ENCODE measurements at places on chromosomes 2 and 18.

- DNase-seq: no peak
- H3K27me3 ChIP-seq: no peaks in the 10 kb centered on the region
- H3K36me3 ChIP-seq: no peaks in the 10 kb centered on the region
- no peak overlapping the region for H3K27ac ChIP-seq
- H3K4me3 ChIP-seq: no peak overlapping the region
- H3K4me1 ChIP-seq: no peaks in the 10 kb centered on the region
These were observed 112.4 kb upstream of the DDX18 start for GRCh38 chr2:117702098-117702497.

DNA sequence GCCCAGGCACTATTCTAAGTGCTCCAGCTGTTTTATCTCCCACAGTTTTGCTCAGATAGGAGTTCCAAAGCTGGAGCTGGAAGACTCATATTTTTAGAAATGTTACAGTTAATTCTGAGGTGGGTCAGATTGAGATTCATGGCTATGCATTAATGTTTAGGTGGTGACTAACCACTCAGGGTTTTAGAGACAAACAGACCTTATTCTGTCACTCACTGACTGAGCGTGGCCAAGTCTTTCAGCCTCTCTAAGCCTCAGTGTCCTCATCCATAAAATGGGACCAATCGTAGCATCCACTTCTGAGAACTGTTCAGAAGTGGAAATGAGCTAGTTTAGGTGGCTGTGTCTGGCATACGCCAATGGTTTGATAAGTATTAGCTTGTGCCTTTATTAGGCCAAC is 4.3 kb upstream of the CASP8 start:
- no peak for DNase-seq
- H3K4me1 ChIP-seq: peaks cover 73% of the 10 kb centered on the region

- no peak overlapping the region for H3K4me3 ChIP-seq
- peaks cover 26% of the 10 kb centered on the region for H3K4me1 ChIP-seq
- H3K27me3 ChIP-seq: peaks cover 14% of the 10 kb centered on the region
- no peak overlapping the region for H3K27ac ChIP-seq
These were observed 21.1 kb downstream of the TBC1D8 start for GRCh38 chr2:101130081-101130480.

DNA sequence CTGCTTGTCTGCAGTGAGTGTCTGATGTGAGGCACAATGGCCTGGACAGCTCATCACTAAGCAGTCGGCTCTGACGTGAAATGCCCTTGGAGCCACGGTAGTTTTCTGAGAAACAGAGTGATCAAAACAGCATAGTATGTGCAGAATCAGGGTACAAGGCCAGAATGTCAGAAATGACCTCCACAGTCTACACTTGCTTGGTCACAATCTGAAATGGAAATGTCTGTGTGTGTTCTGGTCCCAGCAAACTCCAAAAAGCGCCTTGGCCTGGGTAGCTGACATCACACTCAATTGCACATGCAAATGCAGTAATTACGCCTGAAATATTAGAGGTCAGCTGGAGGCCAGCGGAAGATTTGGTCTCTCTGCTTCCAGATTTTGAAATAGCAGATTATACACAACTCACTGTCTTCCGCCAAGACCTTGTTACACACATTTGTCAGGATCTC is 95.4 kb downstream of the CTAGE1 start:
- no peaks in the 10 kb centered on the region for H3K36me3 ChIP-seq
- H3K4me1 ChIP-seq: no peaks in the 10 kb centered on the region
- no peak overlapping the region for H3K27ac ChIP-seq
- no peaks in the 10 kb centered on the region for H3K27me3 ChIP-seq

DNA sequence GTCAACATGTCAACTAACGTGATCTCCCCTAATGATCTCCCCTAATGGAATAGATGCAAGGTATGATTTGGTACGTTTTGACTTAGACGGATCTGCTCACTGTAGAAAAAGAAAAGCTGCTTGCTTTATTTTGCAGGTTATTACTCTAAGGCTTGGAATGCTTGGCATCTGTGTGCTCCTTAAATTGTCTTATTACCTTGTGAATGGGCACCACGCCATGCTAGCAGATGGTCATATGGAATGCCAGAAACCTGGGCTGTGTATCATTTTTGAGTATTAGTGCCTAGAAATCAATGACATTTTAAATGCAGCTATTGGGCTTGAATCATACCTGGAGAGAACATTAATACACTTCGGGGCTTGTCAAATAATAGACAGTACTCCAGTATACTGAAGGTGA is 16.5 kb upstream of the FIGN start:
- no peaks in the 10 kb centered on the region for H3K36me3 ChIP-seq
- no peak overlapping the region for H3K27ac ChIP-seq

DNA sequence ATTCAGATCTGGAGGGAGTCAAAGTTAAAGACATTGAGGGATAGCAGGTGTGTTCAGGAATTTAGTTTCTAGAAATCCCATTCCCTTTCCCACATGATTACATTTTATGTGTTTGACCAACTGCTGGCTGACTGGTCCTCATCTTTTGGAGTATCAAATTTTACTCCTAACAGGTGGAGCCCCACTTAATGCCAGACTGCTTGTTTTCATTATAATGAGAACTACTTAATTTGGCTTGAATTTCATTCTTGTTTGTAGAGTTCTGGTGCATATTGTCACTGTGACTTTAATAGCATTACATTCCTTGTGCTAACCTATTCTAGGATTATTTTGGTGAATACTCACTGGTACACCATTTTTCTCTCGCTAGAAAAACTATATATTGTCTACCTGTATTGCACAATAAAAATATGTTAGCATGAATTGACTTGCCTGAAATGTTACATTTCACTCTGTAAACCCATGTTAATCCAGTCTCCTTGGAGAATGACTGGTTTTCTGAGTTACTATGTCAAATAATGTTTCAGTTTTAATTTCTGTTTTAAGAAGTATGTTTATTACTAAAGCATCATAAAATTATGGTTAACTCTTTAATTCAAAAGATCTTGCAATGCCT is 98.2 kb downstream of the TANC1 start:
- H3K4me3 ChIP-seq: no peak overlapping the region
- H3K4me1 ChIP-seq: no peaks in the 10 kb centered on the region
- DNase-seq: no peak
- no peaks in the 10 kb centered on the region for H3K36me3 ChIP-seq
- H3K27ac ChIP-seq: no peak overlapping the region
- no peaks in the 10 kb centered on the region for H3K27me3 ChIP-seq

- no peak for DNase-seq
- peak overlapping the region; percentile 5 for H3K27ac ChIP-seq
- H3K27me3 ChIP-seq: no peaks in the 10 kb centered on the region
- no peaks in the 10 kb centered on the region for H3K36me3 ChIP-seq
- H3K4me3 ChIP-seq: peak overlapping the region; percentile 2
These were observed 33.0 kb upstream of the DLX1 start for GRCh38 chr2:172052000-172052983.

DNA sequence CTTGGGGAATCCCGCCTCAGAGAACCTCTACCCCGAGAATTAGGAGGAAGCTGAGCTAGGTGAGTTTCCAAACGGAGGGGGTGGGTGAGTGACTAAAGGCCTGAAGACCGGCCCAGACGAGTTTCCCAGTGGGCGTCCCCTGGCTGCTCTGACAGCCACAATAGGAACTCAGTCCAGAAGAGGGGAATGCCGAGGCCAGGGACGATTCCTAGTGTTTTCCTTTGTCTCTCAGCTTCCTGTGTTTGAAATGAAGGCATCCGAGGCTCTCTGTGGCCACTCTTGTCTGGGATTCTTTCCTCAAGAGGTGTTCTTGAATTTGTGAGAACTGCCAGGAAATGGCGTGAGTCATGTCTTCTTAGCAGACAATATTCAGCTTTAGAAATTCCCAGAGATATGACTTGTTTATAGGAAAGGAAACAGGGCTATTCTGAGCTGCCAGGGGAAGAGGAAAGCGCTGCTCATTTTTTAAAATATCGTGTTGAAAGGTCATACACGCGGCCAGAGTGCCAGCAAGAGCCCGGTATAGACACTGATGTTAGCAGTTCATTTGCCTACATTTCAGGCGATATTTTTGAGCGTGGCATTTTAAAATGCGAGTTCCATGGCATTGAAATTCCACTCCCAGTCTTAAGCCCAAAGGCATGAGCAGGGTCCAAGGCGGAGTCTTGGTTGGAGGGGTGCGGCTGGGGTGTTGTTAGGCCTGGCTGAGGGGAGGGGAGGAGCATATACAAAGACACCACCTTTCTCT is 169.1 kb upstream of the KLF7 start:
- peaks cover 64% of the 10 kb centered on the region for H3K4me1 ChIP-seq
- no peaks in the 10 kb centered on the region for H3K27me3 ChIP-seq
- peaks cover 2% of the 10 kb centered on the region for H3K36me3 ChIP-seq
- peak; percentile 64 for DNase-seq
- peak overlapping the region; percentile 59 for H3K4me3 ChIP-seq
- H3K27ac ChIP-seq: peak overlapping the region; percentile 95

DNA sequence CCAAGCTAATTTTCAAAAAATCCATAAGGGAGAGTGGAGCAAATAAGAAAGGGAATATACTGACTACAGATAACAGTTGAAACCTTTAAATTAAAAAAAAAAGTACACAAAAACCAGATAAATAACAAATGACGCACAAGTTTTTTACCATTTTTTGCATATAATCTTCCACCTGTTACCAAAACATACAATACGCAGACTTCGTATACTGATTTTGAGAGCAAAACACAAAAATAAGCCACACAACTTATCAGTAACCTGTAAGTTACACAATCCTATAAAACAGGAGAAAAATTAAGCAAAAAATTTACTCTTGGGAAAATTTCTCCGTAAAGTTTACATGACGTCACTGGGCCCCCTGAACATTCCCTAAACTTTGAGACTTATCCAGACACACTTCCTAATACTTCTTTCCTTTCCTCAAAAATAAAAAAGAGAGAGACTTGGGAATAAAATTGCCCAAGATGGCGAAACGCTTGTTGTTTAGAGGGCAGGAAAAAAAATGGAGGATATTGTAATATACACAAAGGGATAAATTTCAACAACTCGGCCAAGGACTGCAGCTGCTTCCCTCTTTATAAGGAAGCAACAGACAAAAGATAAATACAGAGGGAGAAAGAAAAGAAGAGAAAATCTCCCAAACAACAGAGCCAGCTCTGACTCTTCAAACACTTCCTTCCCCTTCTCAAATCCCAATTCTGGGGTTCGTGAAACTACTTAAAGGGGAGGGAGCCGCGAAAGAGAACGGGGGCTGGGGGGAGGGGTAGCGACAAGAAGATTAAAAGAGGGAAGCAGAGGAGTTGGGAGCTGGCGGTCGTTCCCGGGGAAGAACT is 1.6 kb downstream of the BAZ2B start:
- peaks cover 20% of the 10 kb centered on the region for H3K4me1 ChIP-seq
- no peaks in the 10 kb centered on the region for H3K36me3 ChIP-seq
- H3K4me3 ChIP-seq: peak overlapping the region; percentile 97
